Gastroesophageal sphincter (tissue), 4 donors: ENCODE measurements at places on chromosomes 13 and 19. TPM values are rescaled to one million over a fixed set of nuclear protein-coding genes. Genes with fewer than 3 reads are reported as not detected.

Gene IGFL1
- not detected for total RNA-seq

- no peak for ATAC-seq
Measured at GRCh38 chr19:34314437-34315313, 50.3 kb upstream of the GPI start.

Gene ZNF534
- total RNA-seq = 0.31 TPM

Gene ZNF28
- 6.1 TPM for total RNA-seq

Gene PLPPR3
- not detected for total RNA-seq

GRCh38 chr13:100817928-100818327, 143.3 kb upstream of the TMTC4 start:
- ATAC-seq = no peak

Gene ZNF780A
- total RNA-seq = 10.8 TPM

DNA sequence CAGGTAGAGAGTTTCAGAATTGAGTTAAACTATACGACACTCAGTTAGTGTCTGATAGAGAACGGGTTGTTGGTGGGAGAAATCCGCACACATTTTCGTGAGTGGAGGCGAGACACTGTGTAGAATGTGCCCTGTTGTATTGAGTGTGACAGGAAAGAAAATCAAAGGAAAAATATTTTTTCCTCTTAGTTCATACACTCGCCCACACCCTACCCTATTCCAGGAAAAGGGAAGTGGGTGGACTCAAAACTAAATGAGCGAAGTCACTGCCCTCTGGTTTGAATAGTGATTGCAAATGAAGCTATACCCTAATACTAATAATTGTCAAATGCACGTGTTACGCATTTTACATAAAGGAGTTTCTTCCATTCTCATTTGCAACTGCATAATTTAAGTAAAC, 2.0 kb downstream of the ZNF347 start:
- ATAC-seq = no peak

DNA sequence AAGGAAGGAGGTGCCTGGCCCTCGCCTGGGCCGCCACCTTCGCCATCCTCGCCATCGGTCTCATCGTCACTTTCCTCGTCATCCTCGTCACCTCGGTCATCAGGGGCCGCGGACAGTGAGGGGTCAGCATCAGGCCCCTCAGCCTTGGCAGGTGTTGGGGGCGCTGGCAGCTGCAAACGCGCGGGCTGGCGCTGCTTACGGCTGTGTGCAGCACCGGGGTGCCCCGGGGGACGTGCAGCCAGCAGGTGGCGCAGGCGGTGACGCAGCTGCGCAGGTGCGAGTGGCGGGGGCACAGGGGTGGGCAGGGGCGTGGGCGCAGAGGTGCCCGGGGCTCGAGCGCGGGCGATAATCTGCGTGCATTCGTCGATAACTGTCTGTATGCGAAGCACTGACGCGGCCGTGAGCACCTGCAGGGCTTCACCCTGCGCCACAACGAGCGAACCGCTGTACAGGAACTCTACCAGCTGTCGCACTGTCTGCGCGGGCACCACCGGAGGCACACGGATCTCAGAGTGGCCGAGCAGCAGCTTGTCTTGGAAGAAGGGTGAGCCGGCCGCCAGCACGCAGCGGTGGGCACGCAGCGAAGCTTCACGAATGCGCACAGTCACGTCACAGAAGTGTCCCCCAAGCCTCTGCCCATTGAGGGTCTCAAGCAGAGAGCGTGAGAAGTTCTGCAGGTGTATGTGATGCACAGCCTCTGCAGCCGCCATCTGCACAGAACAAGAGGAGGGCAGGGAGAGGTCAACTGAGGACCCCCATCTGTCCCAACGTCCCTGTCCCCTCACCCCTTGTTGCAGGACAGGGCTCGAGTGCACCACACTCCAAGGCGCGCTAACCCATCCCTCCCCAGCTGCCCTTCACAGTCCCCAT, 2.4 kb downstream of the ZBTB45 start:
- no peak for ATAC-seq

GRCh38 chr19:13499692-13500091, 6.6 kb downstream of the CACNA1A start:
- ATAC-seq = no peak

Gene RFC3
- total RNA-seq = 7.6 TPM

DNA sequence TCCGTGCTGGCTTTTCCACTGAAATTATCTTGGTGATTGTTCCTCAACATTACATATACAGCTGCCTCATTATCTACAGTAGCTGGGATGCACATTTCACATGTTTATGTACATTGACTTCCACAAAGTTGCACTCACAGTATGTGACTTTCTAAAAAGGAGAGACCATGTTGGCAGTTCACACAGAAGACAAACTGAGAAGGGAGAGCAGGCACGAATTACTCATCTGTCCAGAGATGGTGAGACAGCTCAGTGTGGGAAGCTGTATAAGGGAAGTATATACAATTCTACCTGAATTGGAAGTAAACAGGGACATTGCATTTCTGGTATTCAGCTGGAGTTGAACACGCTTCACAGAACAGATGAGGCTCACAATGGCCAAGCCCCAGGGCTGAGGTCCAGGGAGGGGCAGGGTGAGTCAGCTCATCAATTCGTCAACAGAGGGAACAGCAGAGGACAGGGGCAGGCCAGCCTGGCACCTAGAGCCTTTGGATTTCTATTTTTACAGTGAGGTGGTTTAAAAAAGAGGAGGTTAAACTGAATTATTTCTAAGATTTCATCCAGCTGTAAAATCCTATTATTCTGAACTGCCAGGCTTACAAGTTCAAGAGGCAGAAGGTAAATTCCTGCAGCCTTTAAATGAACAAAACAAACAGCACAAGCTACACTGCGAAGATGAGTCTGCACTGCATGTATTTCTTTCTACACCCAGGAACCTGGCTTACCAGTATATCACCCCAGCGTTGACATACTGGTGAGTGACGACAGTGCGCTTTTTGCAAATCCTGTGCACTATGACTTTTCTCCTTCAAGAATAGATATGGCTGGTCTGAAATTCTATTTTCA, 9.8 kb downstream of the PARP4 start:
- ATAC-seq = peak; percentile 63

DNA sequence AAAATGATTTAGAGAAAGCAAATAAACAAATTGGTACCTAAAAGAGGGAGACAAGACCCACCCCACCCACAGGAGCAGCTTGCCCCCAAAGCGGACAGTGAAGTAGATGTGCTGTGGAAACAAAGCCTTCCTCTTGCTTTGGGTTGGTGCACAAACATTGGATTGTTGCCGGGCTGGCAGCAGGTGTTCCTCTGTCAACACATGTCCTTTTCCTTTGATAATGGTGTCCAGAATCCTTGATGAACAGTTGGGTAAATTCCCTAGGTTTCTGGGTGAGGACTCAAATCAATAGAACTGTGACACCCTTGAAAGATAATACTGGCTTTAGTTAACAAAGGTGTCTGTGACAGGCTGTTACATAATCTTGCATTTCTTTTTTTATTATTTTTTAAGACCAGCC, 311.8 kb downstream of the SPRY2 start:
- ATAC-seq = no peak

- no peak for ATAC-seq
Measured at GRCh38 chr13:42981317-42981716, 10.7 kb downstream of the EPSTI1 start.
